ENCODE measurements at places on chromosomes 12 and 14. TPM values are rescaled to one million over a fixed set of nuclear protein-coding genes. Genes with fewer than 3 reads are reported as not detected.

PSMA6 gene
- total RNA-seq: 393 TPM

MYF5 gene
- total RNA-seq: not detected

P2RX2 gene
- total RNA-seq: not detected

LTB4R2 gene
- 9.6 TPM for total RNA-seq

NAV3 gene
- total RNA-seq: not detected

PRIMA1 gene
- not detected for total RNA-seq

NXPH4 gene
- total RNA-seq: 0.41 TPM

SLC10A1 gene
- not detected for total RNA-seq

RTL1 gene
- not detected for total RNA-seq

KRT8 gene
- 0.40 TPM for total RNA-seq

MFAP5 gene
- total RNA-seq: not detected

KSR2 gene
- total RNA-seq: not detected
